ENCODE measurements at places on chromosomes 1 and 21.

DNA sequence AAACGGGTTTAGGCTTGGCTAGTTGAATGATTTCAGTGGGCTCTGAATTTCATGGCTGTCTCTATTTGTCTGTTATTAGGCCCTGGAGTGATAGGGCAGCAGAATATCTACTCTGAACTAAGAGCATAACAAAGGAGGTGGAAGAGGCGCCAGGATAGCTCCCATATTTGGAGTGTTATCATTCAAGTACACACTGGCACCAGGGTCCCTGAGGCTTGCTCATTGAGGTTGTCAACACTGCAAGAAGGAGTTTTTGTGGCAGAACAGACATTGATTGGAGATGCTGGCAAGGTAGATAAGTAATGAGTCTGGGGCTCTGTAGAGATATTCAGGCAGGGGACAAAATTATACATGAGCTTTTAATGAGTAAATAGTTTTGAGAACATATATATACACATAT, 1748.4 kb downstream of the MRPL39 start:
- no peak for DNase-seq

DNA sequence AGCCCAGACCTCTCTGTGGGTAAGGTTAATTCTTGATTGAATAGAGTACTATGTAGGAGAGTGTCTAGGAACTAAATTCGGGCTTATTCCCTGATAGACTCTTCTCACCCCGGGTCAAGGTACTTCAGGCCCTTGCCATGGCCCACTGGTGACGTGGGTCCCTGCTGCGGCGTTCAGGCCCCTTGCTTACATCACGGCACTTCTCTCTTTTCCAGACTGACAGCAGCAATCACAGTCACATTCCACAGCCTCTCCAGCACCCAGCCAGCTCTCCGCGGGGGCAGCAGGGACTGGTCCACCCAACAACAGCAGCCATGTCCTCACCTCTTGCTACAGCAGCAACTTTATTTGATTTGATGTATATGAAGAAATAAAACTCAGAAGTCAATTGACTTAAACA, 401.2 kb upstream of the VAMP3 start:
- no peak for DNase-seq

DNA sequence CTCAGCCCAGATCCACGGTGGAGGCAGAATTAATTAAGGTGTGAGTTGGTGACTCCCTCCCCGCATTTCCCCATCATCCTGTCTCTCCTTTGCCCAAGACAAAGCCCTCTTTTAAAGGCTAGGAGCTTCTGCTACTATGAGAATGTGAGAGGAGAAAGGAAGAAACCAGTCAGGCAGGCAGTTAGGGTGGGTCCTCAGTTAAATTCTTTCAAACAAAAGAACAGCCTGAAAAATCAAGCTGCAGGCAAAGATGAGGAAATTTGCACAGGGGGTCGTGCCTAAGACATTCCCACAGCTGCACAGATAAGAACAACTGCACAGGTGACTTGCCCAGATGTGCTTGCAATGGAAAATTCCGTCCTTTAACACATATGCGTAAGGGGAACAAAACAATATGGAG, 47.6 kb downstream of the SERTAD4 start:
- DNase-seq = no peak

DNA sequence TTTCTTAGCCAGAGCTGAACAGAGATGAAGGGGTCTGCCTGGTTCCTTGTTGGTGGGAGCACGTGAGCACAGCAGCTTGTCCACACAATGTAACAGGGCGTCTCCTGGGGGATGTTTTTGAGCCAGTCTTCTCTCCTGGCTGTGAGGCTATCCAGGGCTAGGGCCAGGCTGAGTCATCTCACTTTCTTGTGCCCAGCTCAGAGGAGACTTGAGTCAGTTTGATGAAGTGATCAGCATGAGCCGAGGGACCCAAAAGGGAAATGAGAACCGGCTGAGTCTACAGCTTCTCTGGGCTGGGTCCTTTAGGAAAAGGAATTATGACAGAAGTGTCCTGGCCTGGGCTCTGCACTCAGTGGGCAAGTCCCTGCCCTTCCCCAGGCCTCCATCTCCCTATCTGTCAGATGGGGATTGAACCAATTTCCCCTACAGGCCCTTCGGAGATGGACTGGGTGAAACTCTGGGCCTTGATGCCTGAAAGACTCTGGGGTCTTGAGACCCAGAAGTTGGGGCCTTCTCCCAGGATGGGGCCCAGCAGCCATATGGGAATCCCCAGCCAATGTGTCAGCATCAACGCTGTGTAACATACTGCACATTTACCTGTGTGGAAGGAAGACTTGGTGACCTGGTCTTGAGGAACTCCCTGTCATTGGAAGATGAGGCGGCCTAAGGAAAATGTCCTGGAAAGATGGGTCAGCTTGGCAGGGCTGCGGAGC, 36.6 kb downstream of the DMRTB1 start:
- DNase-seq = no peak

DNA sequence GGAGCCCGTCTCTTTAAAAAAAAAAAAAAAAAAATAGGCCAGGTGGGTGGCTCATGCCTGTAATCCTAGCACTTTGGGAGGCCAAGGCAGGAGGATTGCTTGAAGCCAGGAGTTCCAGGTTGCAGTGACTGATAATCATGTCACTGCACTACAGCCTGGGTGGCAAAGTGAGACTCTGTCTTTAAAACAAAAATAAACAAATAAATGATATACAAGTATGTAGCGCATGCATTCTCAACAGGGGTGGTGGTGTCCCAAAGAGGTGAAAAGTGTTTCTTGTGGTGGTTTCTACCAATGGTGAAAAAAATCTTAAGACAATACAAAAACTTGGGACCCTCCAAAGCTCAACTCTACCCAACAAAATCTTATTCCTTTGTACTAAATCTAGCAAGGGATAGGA, 17.9 kb downstream of the CNN3 start:
- DNase-seq = no peak

GRCh38 chr1:58922302-58923089, 138.6 kb upstream of the JUN start:
- peak; percentile 70 for DNase-seq

DNA sequence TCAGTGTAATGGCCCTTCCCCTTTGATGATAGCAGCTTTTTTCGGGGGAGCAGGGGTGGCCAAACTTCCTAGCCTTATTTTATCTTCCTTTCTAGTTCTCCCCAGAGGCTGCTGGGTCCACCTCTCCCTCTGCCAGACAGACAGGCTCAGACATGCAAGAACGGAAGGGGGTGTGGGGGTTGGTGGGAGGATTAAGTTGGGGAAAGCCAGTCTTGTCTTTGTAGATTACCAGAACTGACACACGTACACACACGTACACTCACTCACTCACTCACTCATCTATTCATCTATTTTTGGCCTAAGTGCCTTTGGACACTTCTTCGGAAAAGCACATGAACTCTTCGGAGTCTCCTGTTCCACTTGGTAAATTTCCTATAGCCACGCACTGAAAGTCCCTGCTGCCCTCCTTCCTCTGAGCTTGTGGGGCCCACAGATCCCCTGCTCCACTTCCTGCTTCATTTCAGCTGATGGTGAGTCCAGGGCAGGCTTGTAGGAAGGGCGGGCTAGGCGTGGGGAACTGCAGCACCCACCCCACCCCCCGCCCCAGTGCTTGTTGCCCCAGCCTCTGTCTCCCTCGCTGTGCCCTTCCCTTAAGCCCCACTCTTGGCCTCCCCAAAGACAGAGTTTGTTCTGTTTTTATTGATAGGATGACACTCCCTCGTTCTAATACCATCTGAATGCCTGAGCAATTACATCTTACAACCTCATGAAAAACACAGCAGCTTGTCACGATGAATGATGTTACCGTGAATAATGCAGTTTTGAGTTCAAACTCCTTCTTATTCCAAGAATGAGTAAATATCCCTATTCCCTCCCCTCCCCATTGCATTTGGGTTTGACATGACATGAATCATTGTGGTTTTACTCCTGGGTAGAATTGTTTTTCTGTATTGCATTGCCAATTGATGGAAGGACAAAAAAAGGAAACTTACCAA, 60.7 kb upstream of the ATP5PO start:
- DNase-seq = no peak

- DNase-seq = no peak
These were observed 44.0 kb downstream of the EIF2D start for GRCh38 chr1:206568256-206568655.

- no peak for DNase-seq
These were observed 171.5 kb upstream of the CAMK1G start for GRCh38 chr1:209412036-209412435.

DNA sequence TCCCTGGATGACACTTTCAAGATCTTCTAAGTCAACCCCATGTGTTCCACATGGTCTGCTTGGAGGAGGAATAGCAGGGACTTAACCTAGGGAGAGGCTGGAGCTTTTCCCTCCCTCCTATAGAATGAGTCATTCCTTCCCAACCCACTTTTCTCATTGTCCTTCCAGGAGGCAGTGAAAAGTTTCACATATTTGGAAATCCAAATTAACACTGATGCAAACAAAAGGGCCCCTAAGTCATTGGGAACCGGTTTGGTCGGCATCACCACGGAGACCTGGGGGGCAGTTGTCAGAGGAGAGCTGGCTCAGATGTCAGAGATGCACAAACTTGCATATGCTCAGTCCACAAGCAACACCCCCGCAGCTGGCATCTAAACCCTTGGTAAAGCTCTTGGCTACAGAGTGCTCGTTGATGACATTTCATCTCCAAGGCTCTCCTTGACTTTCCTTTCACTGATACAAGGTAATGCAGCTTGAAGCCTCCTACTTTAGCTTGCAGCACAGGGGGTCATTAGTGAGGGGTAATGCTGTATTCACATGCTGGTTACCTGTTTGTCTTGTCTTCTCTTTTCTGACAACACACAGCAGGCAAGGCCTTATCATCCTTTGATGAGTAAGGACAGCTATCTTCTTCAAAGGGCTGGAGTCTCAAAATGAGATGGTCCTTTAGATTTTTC, 12.3 kb upstream of the LRRC8D start:
- DNase-seq = no peak

- DNase-seq = no peak
These were observed 15.8 kb downstream of the GPSM2 start for GRCh38 chr1:108892356-108893140.

- DNase-seq = no peak
These were observed 13.0 kb upstream of the SLC35A3 start for GRCh38 chr1:99956755-99957154.

DNA sequence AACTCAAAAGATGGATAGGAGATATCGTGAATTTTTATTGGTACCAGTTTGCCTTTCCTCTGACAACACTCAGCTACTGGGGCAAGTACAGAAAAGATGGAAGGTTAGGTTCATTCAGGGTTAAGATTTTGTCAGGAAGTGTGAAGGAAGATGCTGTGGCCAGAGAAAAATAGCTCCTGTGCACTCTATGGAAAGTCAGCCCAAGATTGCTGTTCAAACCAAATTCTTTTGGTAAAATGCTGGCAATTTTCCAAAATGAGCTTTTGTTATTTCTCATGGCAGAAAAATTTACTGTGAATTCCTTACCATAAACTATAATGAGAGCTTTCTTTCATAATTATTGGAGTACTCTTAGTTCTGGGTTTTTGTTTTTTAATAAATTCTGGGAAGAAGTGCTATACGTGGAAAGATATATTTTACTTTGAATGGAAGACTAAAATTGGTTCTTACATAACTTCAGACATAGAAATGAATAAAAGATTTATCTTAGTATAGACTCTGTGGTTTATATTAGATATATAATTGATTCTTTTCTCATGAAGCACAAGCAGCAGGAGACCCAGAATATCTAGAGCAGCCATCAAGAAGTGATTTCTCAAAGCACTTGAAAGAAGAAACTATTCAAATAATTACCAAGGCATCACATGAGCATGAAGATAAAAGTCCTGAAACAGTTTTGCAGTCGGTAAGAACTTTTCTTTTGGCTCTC, 112.2 kb downstream of the USP25 start:
- DNase-seq = no peak

DNA sequence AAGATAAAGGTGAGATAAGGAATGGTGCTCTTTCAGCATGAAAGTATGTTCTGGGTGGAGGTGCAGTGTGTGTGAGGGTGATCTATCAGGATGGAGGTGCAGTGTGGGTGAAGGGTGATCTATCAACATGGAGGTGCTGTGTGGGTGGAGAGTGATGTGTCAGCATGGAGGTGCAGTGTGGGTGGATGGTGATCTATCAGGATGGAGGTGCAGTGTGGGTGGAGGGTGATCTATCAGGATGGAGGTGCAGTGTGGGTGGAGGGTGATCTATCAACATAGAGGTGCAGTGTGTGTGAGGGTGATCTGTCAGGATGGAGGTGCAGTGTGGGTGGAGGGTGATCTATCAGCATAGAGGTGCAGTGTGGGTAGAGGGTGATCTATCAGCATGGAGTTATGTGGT, 12.3 kb upstream of the MAP10 start:
- no peak for DNase-seq

DNA sequence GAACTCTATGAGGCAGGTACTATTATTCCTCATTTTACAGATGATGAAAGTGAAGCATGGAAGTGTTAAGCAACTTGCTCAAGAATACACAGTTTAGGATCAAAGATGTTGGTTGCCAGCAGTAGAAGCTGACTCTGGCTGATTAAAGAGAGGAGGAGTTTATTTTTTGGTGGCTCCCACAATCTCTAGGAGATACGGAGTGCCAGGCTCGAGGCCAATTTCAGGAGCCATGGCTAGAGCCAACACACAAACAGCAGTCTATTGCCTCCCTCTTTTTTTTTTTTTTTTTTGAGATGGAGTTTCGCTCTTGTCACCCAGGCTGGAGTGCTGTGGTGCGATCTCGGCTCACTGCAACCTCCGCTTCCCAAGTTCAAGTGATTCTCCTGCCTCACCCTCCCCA, 19.6 kb downstream of the TTF2 start:
- DNase-seq = no peak

- no peak for DNase-seq
These were observed 126.2 kb downstream of the SIK1 start for GRCh38 chr21:43300496-43301408.

GRCh38 chr1:67973051-67973450, 77.4 kb downstream of the DIRAS3 start:
- no peak for DNase-seq

GRCh38 chr1:239995281-239995680, 96.4 kb upstream of the FMN2 start:
- no peak for DNase-seq

DNA sequence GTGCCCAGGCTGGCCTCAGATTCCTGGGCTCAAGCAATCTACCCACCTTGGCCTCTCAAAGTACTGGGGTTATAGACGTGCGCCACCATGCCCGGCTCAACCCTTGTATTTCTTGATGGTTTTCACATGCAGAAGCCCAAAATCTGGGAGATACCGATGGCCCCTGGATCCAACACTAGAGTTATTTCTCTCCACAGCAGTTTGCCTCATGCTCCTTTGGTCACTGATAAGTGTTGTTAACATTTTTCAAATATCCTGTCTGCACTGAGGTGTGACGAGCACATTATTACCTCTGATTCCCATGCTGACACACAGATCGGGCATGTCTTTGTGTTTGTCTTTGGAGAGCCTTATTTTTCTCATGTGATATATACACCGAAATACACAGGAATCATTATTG, 107.0 kb downstream of the KIF26B start:
- no peak for DNase-seq
